ENCODE measurements at places on chromosomes 12 and 14. TPM values are rescaled to one million over a fixed set of nuclear protein-coding genes. Genes with fewer than 3 reads are reported as not detected.

DNA sequence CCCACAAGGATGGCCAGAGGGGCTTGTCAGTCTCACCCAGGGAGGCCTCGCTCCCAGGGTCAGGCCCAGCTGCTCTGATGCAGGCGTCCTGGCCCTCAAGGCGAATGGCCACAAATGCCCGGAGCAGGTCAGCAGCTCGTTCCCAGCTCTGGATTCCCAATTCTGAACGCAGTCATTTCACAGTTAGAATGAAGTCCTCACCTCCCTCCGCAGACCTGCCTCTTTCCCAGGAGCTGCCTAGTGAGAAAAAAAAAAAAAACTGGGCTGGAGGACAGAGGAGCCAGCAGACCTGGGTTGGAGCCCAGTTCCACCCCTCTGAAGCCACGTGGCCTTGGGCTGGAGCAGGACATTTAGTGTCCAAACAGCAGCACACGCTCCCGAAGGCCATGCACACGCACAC is 62.2 kb upstream of the DIO3 start:
- no peak for DNase-seq

- DNase-seq = no peak
Observed at GRCh38 chr12:31234955-31235867, 90.7 kb downstream of the SINHCAF start.

DNA sequence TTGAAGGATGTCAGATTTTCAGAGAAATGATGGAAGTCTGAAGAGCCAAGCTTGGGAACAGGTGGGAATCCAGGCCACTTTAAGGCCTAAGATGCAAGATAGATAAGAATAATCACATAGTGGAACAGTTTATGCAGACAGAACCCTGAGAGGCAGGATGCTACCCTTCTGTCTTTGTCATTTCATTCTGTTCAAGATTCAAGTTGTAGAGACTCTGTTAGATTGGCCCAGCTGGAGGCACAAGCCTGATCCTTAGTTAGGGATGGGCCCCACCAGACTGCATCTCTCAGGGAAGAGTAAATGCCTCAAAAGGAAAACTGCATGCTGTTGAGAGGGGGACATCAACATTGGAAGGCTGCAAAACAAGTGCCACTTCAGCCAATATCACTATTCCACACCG is 287.0 kb downstream of the PCNX1 start:
- no peak for DNase-seq

- DNase-seq = no peak
Observed at GRCh38 chr12:122486805-122487426, 13.8 kb downstream of the ZCCHC8 start.

DNA sequence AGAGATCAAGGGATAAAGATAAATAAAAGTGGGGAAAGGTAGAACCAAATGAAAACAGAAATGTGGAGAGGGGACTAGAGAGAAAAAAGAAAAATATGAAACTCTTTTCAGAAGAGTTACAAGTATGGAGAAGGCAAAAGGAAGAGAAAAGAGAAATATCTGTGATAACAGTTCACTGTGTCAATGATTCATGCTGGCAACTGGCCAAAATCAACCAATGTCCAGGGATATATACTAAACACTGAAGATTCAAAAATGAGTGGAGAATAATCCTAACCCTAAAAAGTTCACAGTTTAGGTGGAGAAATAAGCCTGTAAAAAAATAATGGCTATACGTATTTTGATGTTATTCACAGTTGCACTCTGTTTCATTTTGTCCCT is 372.3 kb upstream of the KITLG start:
- no peak for DNase-seq

GRCh38 chr14:103848175-103849077 is 1.1 kb upstream of the PPP1R13B start:
- DNase-seq = no peak

- no peak for DNase-seq
Observed at GRCh38 chr12:122473543-122474323, 27.0 kb downstream of the ZCCHC8 start.

DNA sequence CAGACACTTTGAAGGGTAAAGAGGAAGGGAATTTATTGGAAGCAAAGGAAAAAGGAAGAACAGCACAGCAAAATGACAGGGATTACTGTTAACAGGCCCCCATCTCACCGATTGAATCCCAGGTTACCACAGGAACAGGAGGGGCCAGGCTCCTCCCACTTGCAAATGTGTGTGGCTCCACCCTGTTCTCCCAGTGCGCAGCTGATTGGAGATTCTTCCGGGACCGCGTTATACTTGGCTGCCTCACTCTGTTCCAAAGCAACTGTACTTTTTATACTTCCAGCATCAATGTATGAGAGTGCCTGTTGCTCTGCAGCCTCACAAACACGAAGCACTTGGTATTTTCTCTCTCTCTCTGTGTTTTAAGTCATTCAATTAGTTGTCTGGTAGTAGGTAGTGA is 273.6 kb upstream of the MDGA2 start:
- no peak for DNase-seq

- DNase-seq = no peak
Observed at GRCh38 chr12:71626768-71627167, 36.9 kb downstream of the ZFC3H1 start.

DNA sequence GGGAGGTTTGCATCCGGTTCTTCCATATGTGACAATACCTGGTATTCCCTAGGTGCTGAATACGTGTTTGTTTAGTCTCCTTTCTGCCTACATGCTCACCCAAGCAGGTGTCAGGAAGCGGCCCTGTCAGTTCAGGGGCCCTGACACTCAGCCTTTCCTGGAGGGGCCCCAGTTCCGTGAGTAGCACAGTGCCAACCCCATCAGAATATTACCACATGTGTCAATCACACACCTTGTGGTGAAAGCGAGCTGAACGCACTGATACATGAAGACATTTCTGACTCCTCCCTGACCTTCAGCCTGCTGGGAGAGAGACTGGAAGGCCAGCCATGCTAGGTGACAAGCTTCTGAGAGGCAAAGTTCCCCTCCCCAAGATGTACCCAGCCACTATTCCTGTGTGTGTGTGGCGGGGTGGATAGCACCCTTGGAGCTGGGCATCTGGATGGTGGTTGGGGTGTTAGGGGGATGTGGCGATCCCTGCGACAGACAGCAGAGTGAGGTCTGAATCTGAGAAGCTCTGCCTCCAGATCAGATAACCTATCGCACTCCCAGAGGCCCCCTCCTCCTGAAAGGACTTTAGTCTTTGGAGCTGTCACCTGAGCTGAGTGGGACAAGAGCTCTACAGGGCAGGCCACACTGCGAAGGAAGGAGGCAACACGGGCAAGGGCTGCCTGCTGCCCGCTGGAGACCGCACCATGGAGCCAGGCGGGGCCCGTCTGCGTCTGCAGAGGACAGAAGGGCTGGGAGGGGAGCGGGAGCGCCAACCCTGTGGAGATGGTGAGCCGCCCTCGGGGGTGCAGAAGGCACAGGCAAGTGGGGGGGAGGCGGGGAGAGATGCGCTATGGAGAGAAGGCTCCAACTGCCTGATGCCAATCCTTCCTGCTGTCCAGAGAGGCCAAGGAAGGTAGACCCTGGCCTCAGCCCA is at the start of gene SOAT2:
SOAT2 (plus strand) TSS at position 604 of the 925 bp plus-strand sequence; CDS start at position 696, 92 bp downstream.
- no peak for DNase-seq

DNA sequence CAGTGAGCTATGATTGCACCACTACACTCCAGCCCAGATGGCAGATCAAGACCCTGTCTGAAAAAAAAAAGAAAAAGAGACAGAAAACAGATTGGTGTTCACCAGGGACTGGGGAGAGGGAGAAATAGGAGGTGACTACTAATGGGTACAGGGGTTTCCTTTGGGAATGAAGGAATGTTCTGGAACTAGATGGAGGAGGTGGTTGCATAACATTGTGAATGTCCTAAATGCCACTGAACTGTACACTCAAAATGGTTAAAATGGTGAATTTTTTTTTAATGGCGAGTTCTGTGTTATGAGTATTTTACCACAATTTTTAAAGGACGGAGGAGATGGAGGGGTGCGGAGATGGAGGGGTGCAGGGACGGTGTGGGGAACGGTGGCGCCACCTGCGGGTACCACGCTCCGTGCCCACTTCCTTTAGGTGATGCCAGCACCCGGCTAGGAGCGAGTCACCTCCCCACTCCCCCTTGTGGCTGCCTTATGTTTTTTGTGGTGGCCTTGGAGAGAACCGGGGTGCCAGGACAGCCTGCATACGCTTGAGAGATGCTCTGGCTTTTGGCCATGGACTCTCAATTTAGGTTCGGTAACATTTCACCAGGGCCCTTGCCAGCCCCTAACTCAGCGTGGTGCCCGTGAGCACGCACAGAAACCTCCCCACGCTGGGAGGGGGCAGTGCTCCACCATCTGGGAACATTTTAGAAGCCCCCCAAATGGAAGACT is 16.1 kb downstream of the UBC start:
- no peak for DNase-seq

ABCD4 gene
- total RNA-seq = 21.2 TPM

KMT2D gene
- 14.7 TPM for total RNA-seq

FAM181A gene
- 2.4 TPM for total RNA-seq

STYK1 gene
- total RNA-seq = 2.9 TPM

SLC10A1 gene
- not detected for total RNA-seq

LRP6 gene
- 68.5 TPM for total RNA-seq

TMEM132D gene
- total RNA-seq = 4.1 TPM

SRRM4 gene
- 5.7 TPM for total RNA-seq

All from frontal cortex (tissue), 4 donors.